ENCODE measurements at places on chromosomes 6 and 20.

- DNase-seq: no peak
Measured at GRCh38 chr20:57065646-57066045, 200.8 kb downstream of the BMP7 start.

DNA sequence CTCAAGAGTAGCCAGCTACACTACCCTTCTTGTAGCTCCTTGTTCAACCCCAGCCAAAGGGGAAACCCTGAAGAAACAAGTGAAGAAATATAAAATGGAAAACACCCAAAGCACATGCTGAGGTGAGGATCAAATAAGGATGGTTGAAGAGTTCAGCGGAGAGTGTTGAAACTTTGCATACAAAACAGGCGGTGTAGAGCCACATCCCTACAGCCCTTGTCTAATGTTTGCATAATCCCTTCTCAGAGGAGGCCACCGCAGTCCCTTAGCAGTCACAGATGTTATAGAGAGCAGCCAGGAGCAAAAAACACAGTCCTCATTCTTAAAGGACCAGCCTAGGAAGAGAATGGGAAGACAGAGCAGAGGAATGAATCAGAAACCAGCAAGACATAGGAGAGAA is 350.7 kb upstream of the SASH1 start:
- no peak for DNase-seq

GRCh38 chr20:34293589-34293988 is 9.6 kb downstream of the AHCY start:
- DNase-seq: no peak

GRCh38 chr20:53750827-53751619 is 157.4 kb upstream of the ZNF217 start:
- DNase-seq: no peak

GRCh38 chr20:35616465-35617396 is 1.1 kb downstream of the SPAG4 start:
- peak; percentile 76 for DNase-seq

DNA sequence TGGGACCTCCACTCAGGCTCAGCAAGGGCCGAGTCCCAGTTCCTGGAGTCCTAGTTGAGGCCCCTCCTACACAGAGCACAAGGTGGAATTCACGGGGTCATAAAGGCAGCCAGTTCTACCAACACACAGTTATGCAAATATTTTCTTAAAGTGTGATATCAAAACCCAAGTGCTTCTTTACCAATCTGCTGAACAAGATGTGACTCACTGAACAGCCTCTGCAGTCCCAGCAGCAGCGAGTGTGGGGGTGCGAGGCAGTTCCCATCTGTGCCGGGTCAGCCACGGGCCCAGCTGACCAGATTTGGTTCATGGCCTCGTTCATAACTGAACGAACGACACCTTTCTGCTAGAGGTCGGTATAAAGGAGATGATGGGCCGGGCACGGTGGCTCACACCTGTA is 4.5 kb upstream of the TCEA2 start:
- no peak for DNase-seq

- DNase-seq: no peak
Measured at GRCh38 chr20:14885661-14886060, 548.2 kb upstream of the FLRT3 start.

DNA sequence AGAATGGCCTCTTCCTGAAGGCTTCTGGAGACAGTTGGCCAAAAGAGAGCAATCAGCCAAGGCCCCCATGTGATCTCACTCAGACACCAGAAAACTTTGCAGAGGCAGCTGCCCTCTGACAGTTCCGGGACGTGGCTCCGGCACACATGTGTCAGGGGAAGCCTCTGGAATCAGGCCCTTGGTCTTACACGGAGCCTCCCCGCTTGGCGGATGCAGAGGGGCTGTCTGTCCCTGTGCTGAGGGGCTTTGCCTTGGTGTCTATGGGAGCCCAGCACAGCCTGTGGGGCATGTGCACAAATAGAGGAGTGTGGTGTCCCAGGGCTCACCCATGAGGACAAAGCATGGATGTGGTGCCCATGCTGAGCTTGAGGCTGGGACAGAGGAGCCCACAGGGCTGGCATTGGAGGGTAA is 13.8 kb downstream of the SIGLEC1 start:
- DNase-seq: no peak

DNA sequence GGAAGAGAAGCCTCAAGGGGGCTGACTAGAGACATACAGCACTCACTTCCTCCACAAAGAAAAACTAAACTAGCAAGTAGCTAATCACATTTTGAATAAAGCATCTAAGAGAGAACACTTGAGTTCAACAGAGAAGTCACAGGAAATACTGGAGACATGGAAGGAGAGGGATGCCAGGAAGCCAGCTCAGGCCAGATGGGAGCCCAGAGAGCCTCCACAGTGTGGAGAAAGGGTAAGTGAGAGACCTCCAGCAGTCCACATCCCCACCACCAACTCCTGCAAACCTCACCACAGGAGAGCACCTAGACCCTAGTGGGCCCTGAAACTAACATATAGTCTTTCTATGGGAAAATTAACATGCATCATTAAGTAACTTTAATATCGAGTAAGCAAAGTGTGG is 79.2 kb downstream of the EPM2A start:
- no peak for DNase-seq

- DNase-seq: no peak
Measured at GRCh38 chr6:30600451-30600961, 16.5 kb downstream of the PPP1R10 start.

GRCh38 chr6:139308286-139308916 is 16.6 kb upstream of the TXLNB start:
- no peak for DNase-seq
